ENCODE measurements at places on chromosomes 6 and 20. TPM values are rescaled to one million over a fixed set of nuclear protein-coding genes. Genes with fewer than 3 reads are reported as not detected.

GRCh38 chr20:24160563-24161281 lies 172.1 kb upstream of the GGTLC1 start:
- peak; percentile 71 for DNase-seq

The SLC32A1 gene
- total RNA-seq = not detected

The BNIP5 gene
- total RNA-seq = not detected

- peak; percentile 83 for DNase-seq
Measured at GRCh38 chr20:4369798-4370124, 351.9 kb upstream of the PRND start.

DNA sequence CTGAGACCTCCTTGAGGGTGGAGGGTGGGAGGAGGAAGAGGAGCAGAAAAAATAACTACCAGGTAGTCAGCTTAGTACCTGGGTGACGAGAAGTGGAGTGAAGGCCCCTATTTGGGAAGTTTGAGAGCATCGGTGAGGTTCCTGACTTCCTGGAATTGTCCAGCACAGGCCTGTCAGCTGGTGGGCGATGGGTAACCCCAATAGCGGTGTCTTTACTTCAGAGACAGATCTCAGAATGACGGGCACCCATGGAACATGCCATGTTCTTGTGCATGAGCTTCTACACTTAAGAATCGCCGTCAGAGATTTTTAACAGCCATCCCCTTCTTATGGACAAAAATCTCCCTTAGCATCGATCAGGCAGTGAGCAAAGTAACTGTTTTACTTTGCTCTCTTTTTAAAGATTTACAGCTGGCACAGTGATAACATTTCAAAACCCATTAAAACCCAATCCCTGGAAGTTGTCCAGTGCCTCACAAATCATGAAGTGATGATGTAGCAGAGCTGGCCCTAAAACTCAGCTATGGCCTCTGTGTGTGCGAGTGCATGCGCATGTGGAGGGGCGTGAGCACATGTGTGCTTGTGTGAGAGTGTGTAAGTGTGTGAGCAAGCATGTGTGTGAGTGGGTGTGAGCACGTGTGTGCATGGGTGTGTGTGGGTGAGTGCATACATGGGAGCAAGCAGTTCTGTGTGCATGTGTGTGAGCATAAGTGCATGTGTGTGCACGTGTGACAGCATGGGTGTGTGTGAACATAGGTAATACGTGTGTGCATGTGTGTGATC lies 85.2 kb downstream of the DLL1 start:
- no peak for DNase-seq

The BTBD9 gene
- 12.4 TPM for total RNA-seq

The WFDC12 gene
- not detected for total RNA-seq
